T-helper 2 cell (primary cell): ENCODE measurements at places on chromosomes 5 and 9.

- no peak for DNase-seq
Measured at GRCh38 chr9:28287455-28287854, 714.2 kb upstream of the C9orf72 start.

DNA sequence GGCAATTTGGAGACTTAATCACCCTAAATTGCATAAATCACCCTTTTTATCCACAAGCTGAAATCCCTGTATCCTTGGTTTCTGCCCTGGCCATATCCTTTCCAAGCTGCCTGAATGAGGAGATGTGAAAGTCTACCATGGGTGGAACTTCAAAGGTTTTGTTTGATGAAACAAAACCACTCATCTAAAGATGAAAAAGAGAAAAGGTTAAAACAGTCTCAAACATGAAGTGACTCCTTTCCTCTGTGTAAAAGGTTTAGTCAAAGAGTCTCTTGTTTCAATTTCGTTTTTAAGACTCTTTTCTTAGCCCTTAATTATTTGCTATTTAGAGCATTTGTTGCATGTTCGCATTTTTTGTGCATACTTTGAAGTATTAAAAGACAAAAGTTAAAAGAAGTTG is 11.2 kb downstream of the SLC45A2 start:
- DNase-seq, result peak; percentile 43

GRCh38 chr9:30913331-30913730 is 1471.1 kb upstream of the ACO1 start:
- DNase-seq, result no peak

GRCh38 chr5:142671266-142671665 is 14.6 kb downstream of the FGF1 start:
- DNase-seq, result no peak

- no peak for DNase-seq
Measured at GRCh38 chr5:124056326-124056990, 544.5 kb downstream of the CSNK1G3 start.

GRCh38 chr5:81767938-81768337 is 17.0 kb upstream of the SSBP2 start:
- DNase-seq, result no peak

DNA sequence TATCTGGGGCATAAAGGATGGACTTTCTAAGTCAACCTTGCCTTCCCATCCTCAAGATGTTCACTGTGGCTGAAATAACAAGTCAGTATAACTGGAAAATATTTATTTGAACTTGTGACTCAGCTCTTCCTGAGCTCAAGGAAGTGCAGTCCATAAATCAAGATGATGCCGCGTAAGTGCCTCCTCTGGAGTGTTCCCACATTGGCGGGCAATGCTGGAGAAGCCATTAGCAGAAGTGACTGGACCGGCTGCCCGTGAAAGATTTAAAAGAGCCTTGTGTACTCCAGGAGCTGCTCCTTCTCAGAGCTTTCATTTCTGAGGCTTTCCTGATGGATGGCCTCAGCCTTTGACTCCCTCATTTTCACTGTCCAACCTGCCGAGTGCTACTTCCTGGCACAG is 17.4 kb downstream of the TMOD1 start:
- DNase-seq, result no peak

GRCh38 chr9:134630861-134631260 is 10.7 kb upstream of the COL5A1 start:
- no peak for DNase-seq

GRCh38 chr9:116800885-116801284 is 113.8 kb downstream of the TRIM32 start:
- no peak for DNase-seq

- no peak for DNase-seq
Measured at GRCh38 chr5:1820926-1821325, 19.7 kb downstream of the NDUFS6 start.

- DNase-seq, result no peak
Measured at GRCh38 chr9:79769476-79770275, 197.9 kb downstream of the TLE4 start.

DNA sequence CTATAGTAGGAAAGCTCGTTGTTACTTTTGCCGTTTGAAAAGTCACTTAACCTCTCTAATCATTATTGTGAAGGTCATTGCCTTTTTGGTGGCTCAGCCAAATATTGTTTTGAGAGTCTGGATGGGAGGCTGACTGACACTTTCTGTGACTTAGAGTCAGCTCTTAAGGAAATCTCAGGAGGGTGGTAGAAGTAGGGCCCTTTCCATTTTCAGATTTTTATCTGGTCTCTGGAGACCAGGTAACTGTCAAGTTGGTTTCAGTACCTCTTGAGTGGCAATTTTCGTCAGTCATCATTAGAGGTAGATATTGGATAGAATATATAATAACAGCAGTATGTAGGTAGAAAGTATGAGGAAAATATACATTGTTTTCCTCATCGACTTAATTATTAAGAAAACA is 23.3 kb downstream of the UGCG start:
- DNase-seq, result no peak

DNA sequence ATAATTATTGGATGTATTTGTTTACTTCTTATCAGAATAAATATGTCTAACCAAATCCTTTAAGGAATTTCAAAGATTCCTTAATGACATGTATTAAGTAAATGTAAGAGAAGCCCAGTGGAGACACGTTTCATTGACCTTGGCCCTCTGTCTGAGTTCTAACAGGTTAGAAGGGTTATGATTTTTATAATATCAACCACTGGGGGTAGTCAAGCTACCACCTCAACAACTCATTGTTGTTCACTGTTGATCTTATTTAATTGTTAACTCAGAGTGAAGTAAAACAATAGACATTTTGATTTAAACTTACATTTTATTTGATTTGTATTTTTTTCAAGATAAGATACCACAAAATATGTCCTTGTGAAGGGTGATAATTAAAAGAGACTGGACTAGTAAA is 499.2 kb upstream of the COX7C start:
- DNase-seq, result no peak

GRCh38 chr5:111618623-111619271 is 106.4 kb upstream of the STARD4 start:
- DNase-seq, result no peak

DNA sequence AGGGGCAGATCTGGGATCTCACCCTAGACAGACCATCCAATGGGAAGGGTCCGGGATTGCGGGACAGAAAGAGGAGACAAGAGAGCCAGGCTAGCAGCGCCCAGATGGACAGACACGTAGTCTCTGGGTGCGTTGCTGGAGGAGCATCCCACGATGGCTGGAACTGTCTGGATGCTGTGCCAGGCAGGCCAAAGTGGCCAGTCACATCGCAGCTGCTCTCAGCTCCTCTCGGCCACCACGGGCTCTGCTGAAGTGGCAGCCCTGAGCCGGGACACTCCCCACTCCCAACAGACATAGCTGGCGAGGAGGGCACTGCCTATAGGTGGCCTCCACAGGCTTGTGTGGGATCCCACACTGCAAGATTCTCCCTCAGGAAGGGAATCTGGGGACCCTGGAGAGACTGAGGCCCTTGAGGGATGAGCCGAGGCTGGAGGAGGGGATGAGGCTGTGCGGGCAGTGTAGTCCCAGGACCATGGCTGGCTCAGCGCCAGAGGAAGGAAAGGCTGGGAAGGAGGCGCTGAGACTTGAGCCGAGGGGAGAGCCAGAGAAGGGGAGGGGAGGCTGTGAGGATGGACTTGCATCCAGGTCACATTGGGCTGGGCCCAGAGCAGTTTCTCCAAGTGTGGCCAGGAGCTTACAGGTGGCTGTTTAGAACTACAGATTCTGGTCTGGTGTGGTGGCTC is 10.3 kb upstream of the WDR5 start:
- DNase-seq, result no peak

DNA sequence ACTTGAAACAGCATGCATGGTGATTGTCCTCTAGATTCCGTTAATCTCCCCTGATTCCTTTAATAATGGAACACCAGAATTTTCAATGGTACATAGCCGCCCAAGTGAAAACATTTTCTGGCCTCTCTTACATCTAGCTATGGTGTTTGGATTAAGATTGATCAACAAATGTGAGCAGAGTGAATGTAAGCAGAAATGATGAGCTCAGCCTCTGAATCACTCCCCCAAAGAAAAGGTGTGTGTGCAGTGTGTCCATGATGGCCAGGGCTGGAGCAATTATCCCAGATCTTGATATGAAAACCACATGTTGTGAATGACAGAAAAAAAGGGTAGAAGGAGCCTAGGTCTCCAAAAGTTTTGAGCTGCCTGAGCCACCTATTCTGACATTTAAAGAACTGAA is 55.3 kb downstream of the OR2K2 start:
- no peak for DNase-seq

GRCh38 chr9:105475302-105475701 is 27.5 kb downstream of the FSD1L start:
- no peak for DNase-seq

- DNase-seq, result no peak
Measured at GRCh38 chr5:128778474-128778873, 186.8 kb upstream of the SLC27A6 start.

- no peak for DNase-seq
Measured at GRCh38 chr5:129689045-129689444, 58.8 kb upstream of the MINAR2 start.

GRCh38 chr5:26856238-26856637 is 182.1 kb downstream of the CDH9 start:
- DNase-seq, result no peak

- no peak for DNase-seq
Measured at GRCh38 chr5:62708481-62709325, 130.1 kb downstream of the LRRC70 start.

GRCh38 chr5:137836997-137837396 is 30.7 kb upstream of the MYOT start:
- DNase-seq, result no peak

DNA sequence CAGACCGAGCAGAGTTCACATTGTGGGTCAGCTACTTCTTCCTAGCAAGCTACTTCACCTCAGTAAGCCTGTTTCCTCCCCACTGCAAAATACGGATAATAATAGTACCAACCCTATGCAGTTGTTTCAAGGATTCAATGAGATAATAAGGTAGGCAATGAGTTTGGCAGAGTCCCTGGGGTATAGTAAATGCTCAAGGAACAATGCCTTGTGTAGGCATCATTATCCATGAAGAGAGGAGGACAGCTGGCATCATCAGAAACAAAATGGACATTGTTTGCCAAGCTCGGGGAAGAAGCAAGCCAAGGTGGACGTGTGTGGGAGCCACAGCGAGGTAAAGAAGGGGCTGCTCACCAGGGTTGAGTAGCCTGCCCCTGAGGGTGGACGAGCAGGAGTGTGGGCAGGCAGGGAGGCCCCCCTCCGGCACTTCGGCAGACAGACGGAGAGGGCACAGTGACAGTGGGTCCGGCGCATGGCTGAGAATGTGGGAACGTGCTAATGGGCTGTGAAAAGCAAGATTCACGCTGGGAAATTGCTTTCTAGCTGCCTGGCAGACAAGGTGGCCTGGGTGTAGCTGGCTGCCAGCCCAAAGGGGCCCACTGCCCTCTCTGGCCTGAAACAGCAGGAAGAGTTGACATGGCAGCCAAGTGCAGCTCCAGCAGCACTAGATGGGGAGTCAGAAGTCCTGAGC is 10.1 kb downstream of the CAMK2A start:
- no peak for DNase-seq

DNA sequence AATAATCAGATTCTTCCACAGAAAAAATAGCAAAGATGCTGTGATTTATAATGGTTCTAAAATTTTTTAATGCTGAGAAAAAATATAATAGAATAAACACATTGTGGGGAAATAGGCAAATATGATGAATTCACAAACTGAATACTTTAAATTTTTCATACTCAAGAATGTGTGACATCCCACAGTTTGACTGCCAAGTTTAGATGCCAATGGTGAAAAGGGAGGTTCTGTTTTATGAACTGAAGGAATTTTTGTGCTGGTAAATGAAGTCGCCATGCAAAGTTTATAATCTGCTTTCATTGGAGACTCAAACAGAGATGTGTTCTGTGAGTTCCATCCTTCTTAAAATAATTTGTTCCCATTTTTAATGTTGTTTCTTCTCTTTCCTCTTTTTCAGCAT is 367.5 kb upstream of the ADAMTS16 start:
- no peak for DNase-seq

GRCh38 chr9:105245029-105245890 is 809 bp downstream of the SLC44A1 start:
- DNase-seq, result peak; percentile 8

DNA sequence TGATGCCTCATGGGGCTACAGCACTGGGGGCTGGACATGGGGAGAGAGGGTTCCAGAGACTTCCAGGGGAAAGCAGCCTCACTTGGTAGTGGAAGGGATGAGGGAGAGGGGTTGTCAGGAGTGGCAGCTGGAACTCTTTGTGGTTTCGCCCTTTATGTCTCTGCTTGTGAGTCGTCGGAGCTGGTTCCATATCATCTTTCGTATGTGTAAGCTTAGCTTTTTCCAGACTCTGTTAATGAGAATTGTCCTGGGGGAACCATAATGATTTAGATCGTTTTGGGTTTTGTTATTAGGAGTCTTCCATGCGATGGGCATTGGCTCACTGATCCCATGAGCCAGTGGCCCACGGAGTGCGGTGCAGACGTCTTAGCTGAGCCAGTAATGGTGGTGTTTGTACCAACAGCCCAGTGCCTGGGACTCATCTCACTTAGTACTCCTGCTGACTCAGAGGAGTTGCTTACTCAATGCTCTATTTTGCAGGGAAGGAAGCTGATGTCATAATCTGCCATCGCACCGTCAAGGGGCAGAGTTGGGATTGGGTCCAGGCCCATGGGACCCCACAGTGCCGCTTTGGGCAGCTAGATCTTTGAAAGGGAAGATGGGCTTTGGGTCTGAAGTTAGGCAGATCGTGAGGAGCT is 48.5 kb downstream of the NEK6 start:
- DNase-seq, result no peak

DNA sequence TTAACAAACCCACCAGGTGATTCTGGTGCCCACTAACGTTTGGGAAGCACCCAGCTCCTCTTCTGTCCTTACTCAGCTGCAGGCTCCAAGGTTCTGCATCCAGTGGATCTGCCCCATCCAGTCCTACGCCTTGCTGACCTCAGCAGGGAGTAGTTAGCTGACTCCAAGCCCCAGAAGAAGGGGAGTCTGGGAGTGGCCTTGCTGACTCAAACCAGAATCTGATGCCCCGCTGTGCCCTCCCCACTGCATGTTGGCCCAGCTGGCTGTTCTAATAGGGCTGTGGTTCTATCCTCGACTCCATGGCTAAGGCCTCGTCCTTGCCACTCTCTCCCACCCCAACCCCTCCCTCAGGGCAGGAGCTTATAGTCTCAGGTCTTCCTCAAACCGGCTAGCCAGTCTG is 136.3 kb downstream of the TTLL11 start:
- no peak for DNase-seq

- no peak for DNase-seq
Measured at GRCh38 chr9:37914701-37915358, 10.9 kb upstream of the SLC25A51 start.
